M059J (cell line): ENCODE measurements at places on chromosomes 12 and 14.

- peak; percentile 85 for DNase-seq
Measured at GRCh38 chr12:112381883-112382796, at the start of gene HECTD4. Gene HECTD4, minus strand, starts transcription at chr12:112382431. Its CDS starts 303 bp downstream, at chr12:112382128.

DNA sequence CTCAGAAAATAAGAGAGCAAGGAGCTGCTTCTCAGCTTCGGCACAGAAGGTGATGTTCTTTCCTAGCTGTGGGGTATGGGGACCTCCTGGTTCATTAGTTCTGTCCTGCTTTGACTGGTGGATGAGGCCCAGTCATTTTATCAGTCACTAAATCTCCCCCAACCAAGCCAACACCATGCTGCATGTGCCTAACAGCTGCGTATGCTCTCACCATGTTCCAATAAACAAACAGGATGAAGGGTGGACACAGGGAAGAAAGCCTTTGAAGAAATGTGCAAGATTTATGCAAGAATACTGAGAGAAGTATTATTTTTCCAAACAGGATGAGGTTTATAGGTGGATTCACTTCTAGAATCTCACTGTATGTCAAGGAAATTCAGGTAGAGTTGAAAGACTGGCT is 156.2 kb downstream of the TMEM132C start:
- DNase-seq: no peak

DNA sequence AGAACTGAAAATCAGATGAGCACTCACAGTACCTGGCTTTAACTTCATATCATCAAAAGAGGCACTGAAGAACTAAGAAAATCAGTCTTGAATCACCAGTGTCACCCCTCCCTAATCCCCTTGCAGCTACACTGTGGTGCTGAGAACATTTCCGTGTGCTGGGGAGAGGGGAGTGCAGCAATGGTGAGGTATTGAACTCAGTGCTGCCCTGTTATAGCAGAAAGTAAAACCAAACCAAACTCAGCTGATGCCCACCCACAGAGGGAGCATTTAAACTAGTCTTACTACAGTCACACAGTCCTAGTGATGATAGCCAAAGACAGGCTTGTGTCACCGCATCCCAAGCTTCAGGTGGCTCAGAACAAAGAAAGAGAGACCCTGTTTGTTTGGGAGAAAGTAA is 122.1 kb downstream of the CPNE8 start:
- no peak for DNase-seq

GRCh38 chr12:42084522-42084921 is 60.2 kb downstream of the GXYLT1 start:
- DNase-seq: no peak

GRCh38 chr12:119659289-119659897 is 8.5 kb upstream of the PRKAB1 start:
- DNase-seq: no peak

GRCh38 chr14:28784096-28785048 is 17.8 kb downstream of the FOXG1 start:
- peak; percentile 37 for DNase-seq

DNA sequence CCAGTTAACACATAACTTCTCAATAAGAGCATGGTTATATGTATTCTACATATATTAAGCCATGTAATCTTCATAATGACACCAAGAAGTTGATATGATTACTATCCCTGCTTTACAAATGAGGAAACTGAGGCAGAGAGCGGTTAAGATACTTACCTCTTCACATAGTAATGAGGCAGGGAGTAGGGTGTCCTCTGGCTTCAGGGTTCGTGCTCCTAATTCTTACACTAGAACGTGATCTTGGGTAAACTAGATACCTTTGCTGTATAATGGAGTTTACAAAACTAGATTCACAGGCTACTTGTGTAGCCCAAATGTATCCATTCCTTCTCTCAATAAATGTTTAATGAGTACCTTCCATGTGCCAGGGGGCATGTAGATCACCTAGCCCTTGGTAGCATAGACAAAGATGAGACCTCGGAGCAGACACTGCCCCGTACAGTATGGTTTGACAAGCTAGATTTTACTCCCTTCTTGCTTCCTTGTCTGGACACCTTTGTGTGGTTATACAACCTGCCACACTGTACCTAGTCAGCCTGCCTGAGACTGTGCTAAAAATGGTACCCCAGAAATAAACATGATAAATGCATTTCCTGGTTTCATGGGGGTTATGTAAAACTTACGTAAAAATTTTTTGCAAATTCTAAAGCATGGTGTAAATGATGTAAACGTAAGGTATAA is 991.8 kb downstream of the VRK1 start:
- no peak for DNase-seq

- no peak for DNase-seq
Measured at GRCh38 chr12:115297445-115297844, 613.5 kb upstream of the TBX3 start.

- DNase-seq: peak; percentile 70
Measured at GRCh38 chr12:124542021-124542949, 25.1 kb downstream of the NCOR2 start.

GRCh38 chr14:99043756-99044155 is 228.2 kb downstream of the BCL11B start:
- no peak for DNase-seq

DNA sequence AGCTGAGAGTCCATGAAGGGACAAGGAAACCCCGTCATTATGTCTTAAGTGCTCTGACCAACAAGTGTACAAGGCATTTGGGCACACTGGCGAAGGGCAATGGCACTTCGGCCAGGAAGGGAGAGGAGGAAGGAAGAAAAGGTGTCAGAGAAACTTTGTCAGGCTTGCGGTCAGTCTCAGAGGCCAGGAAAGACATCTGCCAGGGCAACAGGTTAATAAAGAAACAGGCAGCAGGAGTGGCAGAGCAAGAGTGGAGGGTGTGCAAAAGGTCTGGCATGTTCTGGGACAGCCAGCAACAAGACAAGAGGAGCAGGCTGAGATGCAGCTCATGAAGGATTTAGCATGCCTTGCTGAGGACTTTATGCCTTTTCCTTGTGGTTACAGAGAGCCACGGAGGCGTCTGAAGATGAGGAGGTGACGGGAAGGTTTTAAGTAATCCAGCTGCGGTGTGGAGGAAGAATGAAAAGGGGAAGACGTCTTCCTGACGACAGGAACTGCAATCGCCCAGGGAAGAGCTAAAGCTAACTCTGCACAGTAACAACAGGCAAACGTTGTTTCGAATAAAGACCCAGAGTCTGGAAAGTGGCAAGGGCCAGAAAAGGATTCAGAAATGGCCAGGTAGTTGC is 13.1 kb downstream of the APPL2 start:
- no peak for DNase-seq

- no peak for DNase-seq
Measured at GRCh38 chr14:29687071-29687765, 240.4 kb downstream of the PRKD1 start.

DNA sequence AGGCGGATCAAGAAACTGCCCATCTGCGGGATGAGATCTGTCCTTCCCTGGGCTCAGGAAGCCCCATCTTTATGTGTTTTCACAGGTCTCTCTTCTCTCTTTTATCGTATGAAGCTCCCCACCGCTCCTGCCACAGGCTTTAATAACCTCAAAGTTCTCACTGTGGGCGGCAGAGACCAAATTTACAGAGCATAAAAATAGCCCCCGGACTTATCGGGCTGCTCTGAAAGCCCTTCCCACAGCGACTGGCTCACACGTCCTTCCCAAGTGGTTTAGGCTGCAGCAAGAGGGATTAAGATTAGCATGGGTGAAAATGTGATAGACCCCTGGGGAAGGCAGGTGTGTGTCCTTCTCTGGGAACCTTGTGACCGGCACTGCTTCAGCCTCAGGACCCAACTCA is 47.8 kb downstream of the TESC start:
- DNase-seq: no peak

GRCh38 chr12:116609319-116610114 is 50.3 kb downstream of the MAP1LC3B2 start:
- no peak for DNase-seq

DNA sequence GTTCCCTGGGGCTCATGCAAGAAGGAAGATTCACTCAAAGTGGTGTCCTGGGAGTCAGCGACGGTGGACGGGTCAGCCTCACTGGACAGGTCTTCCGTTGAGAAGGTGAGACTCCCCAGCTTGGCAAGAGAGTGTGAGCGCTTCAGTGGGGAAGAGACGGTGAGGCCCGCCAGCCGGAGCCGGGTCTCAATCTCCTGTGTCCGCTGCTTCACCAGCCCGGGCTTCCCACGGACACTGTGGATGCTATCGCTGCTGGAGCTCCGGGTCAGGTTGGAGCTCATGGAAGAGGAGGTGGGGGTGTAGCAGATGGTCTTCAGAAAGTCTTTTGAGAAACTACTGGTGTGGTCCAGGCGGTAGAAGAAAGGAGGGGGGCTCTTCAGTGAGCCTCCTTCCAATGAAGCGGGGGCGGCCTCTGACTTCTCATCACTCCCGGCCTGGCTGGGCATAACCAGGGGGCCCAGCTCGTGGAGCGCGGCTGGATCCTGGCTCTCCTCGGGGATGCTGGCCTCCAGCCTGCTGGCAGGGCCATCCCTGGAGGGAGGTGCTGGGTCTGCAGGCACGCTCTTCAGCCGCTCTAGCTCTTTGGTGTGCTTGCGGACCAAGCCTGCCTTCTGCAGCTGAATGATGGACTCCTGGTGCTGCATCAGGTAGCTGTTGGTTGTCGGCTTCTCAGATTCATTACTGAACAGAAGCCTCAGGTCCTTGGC is 56.9 kb upstream of the CORO1C start:
- DNase-seq: no peak

GRCh38 chr12:61011767-61012423 is 1248.3 kb upstream of the USP15 start:
- no peak for DNase-seq

DNA sequence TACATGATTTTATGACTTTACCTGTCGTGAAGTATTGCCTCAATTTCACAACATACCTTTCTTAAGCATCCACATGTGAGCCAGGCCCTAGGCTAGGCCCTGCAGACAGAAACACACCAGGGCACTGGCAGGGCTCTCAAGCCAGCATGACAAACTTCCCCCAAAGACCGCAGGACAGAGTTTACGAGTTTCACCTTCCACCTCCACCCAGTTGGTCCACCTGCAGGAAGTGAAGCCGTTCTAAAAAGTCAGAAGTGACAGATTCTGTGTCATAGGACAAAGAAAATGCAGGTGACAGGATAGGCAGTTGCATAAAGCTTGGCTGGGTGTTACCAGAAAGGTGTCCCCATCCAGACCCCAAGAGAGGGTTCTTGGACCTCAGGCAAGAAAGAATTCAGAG is 382.3 kb downstream of the PCNX1 start:
- peak; percentile 55 for DNase-seq

GRCh38 chr12:32804301-32804700 is 48.6 kb upstream of the YARS2 start:
- DNase-seq: no peak

GRCh38 chr14:37340353-37340752 is 142.6 kb downstream of the MIPOL1 start:
- DNase-seq: no peak

DNA sequence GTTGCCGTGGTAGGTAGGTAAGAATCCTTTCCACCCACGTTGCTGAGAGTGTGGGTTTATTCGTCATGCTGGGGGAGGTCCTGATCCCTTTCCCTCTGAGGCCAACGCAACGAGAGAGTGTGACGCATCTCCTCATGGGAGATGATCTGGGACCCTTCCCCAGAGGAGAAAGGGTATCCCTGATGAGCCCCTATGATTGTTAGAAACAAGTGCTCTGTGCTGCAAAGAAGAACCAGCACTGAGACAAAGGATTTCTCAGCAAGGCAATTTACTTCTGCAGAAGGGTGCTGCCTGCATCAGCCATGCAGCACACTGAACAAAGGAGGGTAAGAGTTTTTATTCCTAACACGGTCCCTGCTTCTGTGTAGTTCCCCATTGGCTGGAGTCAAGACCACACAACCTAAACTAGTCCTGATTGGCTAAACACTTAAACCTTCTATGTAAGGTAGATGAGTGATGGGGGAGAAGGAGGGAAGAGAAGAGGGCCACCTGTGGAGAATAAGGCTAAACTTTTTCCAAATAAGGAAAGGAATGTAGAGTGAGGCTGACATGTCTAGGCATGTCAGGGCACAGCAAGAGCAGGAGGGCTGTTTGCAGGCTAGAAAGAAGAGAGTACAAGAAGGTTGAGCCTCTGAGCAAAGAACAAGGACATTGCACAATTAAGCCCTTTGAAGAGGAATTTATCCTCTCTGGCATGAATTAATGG is 21.3 kb downstream of the CLEC2A start:
- no peak for DNase-seq

DNA sequence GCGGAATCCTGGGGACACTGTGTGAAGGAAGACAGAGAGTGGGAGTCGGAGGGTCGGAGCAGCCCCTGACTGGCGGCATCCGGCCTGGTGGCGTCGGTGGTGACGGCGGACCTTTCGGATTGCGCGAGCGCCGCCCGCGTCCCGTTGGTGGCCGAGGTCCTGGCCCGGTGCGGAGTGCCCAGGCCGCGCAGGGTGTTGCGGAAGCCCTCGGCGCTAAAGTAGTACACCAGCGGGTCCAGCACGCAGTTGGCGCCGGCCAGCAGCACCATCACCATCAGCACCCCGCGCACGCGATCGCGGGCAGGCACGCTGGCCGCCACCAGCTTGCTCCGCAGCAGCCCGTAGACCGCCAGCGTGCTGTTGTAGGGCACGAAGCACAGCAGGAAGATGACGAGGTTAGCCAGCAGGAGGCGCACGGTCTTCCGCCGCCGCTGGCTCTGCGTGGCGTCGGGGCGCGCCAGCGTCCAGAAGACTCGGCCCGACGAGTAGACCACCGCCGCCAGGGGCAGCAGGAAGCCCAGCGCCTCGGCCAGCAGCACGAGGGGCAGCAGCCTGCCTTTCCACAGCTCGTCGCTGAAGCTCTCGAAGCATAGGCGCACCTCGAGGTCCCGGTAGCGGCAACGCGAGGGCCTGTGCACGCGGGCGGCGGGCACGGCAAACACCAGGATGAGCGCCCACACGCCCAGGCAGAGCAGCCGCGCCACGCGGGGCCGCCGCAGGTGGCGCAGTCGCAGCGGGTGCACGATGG is 13.1 kb upstream of the CHD4 start:
- no peak for DNase-seq

- no peak for DNase-seq
Measured at GRCh38 chr14:56137849-56138248, 19.6 kb downstream of the PELI2 start.

GRCh38 chr14:64196056-64196455 is 98.1 kb downstream of the ESR2 start:
- DNase-seq: no peak

DNA sequence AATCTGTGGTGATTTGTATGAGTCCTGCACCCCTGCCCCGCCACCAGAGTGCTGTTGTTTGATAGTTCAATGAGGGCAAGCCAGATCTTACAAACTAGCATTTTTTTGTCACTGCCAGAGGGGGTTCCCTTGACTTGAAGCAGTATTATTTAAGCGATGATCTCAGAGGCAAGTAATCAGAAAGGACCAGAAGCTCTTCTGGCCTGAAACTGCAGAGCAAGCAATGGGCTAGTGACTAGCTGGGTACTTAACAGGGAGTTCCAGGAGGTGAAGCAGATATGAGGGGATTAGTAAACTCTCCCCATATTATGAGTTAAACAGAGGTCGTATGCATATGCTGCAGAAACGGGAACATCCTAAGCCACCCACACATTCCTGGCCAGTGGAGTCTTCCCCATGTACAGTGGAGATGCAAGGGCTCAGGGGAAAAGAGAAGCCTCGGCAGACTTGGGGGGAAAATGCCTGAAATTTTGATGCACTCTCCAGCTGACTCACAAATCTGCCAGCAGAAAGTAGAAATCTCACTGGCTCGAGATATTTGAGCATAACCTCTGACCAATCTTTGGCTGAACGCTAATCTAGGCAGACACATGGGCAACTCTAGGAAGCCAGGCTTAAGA is 8.3 kb upstream of the CRACR2A start:
- DNase-seq: no peak

- DNase-seq: peak; percentile 79
Measured at GRCh38 chr12:48388938-48389337, 38.2 kb upstream of the ZNF641 start.
